ENCODE measurements at places on chromosomes 2 and 18.

DNA sequence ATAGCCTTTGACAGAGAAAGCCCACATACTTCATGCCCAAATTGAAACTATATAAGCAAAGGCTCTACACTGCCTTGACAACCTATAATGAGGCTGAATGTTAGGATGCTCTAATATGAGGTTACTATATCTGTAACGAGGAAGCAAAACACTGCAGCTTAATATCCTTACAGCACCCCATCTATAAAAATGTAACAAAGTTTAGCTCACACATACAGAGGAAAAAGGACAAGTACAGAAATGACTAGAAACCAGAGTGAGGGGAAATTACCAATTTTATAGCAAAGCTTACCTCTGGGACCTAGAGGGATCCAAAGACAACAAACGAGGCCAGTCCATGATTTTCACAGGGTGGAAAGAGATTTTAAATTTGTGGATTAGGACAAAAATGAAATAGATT, 138.5 kb downstream of the COL4A4 start:
- no peak for DNase-seq

DNA sequence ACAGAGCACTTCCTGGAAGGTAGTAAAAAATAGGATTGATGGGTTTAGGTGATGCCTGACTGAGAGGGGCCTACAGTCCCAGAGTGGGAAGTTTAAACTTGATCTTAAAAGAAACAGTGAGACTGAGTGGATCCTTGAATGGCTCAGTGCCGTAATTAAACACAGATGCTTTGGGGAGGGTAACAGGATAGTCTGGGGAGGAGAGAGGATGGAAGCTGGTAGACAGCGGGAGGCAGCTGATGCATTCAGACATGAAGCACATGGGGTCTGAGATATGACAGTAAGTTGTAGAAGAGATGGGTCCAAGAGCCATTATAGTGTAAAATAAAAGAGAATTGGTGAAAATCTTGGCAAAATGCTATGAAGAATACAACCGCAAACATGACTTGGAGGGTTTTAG, 54.4 kb downstream of the AOX1 start:
- no peak for DNase-seq

DNA sequence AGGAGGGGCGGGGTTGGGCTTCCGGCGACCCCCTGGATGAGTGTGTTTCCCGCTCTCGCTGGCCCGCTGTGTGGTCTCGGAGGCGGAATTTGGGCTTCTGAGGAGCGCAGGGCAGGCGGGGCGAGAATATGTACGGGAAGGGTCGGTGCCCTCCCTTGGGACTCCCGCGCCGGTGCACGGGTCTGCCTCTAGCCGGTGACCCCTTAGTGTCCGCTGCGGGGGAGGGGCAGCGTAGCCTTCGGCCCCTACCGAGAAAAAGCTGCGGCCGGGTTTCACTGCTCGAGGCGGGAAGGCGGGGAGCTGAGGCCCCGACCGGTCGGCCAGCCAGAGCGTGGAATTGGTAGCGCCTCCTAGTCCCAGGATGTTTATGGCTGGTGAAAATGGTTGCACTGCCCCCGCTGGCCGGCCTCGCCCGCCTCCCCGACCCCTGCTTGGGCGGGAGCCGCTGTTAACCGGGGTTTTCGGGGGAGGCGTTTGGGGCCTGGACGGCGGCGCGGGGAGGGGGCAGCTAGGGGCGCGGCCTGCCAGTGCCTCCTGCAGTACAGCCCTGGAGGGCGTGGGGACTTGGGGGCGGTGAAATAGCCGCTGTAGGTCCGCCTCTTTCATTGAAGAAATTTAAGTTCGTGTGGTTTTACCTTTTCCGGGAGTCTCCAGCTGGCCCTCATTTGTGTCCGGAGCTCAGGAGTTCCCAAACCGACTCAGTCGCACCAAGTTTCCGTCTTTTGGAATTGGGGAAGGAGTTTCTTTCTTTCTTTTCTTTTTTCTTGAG, at the start of gene UGP2:
Gene UGP2 (plus strand): TSS at position 643 of the 769 bp plus-strand sequence. CDS start 290 bp downstream, outside the sequence.
- DNase-seq: peak; percentile 78

DNA sequence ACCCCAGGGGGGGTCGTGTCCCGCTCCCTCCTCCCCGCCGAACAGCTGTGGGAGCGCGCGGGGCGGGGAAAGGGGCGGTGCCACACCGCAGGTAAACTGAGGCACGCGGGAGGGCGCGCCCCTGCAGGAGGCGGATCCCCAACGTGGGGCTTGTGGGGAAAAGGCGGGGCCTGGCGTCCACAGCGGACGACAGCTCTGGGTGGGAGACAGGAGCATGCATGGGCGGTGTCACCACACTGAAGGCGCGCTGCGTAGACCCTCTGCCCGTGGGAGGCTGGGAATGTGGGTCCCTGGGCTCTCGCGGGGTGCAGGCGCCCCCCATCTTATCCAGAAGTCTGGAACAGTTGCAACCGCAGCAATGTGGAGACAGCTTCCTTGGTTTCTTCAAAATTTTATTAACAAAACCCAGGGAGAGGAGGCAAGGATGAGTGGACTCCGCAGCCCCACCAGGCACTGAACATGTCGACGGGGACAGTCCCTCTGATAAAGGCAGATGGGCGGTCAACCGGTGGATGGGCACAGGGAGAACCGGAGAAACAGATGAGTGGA, 723 bp upstream of the MBD1 start:
- no peak for DNase-seq

GRCh38 chr2:105140240-105140568, 101.3 kb upstream of the GPR45 start:
- DNase-seq: no peak

- no peak for DNase-seq
Measured at GRCh38 chr18:4068552-4069158, 386.5 kb downstream of the DLGAP1 start.

- no peak for DNase-seq
Measured at GRCh38 chr2:9228088-9228751, 21.6 kb downstream of the ASAP2 start.

GRCh38 chr18:41410006-41410405, 545.0 kb upstream of the PIK3C3 start:
- DNase-seq: no peak

GRCh38 chr2:159613651-159614285, 2.6 kb downstream of the BAZ2B start:
- DNase-seq: peak; percentile 37

DNA sequence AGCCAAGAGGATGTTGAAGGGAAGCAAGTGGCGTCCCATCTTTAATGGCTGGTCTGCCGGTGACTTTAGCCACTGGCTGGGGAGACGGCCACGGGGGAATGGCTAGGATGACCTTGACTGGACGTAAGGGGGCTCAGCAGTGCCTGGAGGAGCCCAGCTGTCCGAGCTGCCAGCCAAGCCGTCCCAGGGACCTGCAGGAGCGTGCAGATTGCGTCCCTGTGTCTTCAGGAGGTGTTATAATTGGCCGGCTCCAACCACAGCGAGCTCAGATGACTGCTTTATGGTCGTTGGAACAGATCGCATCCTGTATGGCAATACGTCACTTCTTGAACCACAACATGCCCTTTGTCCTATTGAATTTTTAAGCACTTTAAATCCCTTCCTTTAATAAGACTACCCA, 204.6 kb downstream of the EIPR1 start:
- DNase-seq: no peak

DNA sequence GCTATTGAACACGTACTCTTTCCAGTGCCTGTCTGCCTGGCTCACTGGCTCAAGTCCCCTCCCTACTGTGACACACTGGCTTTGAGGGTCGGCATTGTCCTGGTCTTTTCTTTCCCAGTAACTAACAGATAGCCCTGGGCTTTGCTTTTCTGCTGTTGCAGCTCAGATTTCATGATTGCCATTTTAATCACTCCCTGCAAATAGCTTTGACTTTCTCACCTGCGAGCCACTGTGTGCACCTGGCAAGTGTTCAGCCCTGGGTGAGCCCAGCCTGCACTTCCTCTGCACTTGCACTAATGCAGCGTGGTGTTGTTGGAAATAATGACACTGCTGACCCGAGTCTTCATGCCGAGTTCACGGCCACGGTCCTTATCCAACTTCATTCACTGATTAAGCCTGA, 52.9 kb downstream of the DCDC2C start:
- no peak for DNase-seq

DNA sequence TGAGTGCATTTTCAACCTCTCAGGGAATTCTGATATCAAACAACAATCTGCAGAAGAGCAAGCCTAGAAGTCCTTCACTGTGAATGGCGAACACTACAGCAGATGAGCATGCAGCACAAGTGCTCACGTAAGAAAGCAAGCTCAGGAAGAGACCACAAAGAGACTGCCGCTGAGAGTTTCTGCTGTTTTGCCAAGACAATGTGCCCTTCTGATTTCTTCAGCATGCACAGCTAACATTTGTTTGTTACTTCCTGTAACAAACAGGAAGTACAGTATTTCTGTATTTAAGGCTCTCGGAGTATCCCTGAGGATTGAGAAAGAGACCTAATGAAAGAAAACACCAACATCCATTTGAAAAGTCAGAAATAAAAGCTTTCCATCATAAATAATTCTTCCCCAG, 45.9 kb downstream of the MBOAT2 start:
- no peak for DNase-seq

All from NCI-H2227 treated with DMSO at 0.1 percent for 48 hours (cell line).